Stimulated activated CD4-positive, alpha-beta T cell treated with anti-CD3 and anti-CD28 coated beads, Interleukin-1b, Interleukin-23, amount 100 ng/mL, for 1 hour (primary cell): ENCODE measurements at places on chromosomes 7 and 10.

- DNase-seq, result no peak
Observed at GRCh38 chr10:19500959-19501358, 315.3 kb upstream of the PLXDC2 start.

DNA sequence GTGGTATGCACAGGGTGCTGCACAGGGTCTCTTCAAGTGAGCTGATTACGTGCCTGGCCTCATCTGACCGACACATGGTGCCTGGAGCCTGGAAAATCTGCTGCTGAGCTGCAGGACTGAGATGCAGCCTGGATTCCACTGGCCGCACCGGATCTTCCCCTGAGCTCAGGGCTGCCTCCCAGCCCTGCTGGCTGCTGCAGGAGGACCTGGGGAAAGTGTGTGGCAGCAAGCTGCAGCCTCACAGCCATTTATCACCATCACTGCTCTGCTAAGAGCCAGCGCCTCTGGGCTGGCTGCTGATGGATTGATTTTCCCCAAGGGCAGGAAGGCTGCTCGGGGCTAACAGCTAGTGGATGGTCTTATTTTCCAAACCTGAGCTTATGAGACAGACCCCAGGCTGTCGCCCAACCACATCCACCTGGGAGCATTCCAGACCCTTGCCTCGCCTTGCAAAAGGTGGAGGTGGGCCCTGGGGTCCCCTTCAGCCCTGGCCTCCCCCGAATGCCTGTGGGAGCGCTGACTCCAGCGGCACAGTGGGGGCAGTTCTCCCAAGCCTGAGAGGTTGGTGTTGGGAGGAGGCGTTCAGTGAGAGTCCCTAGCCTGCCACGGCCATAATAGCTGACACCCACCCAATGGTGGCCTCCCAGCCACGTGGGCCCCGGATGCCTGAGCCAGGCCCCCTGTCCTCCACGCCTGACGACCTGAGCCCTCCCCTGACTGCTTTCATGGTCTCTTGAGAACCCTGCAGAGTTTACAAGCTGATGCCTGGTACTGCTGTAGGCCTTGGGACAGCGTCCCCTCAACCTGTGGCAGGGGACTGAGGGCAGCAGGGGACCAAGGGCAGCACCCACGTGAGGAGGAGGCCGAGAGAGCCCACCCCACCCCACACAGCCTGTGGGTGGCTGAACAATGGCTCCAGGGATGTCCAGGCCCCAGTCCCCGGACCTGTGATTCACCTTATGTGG, 38.2 kb downstream of the STK32C start:
- no peak for DNase-seq

GRCh38 chr7:54860003-54860775, 101.2 kb upstream of the SEC61G start:
- no peak for DNase-seq

DNA sequence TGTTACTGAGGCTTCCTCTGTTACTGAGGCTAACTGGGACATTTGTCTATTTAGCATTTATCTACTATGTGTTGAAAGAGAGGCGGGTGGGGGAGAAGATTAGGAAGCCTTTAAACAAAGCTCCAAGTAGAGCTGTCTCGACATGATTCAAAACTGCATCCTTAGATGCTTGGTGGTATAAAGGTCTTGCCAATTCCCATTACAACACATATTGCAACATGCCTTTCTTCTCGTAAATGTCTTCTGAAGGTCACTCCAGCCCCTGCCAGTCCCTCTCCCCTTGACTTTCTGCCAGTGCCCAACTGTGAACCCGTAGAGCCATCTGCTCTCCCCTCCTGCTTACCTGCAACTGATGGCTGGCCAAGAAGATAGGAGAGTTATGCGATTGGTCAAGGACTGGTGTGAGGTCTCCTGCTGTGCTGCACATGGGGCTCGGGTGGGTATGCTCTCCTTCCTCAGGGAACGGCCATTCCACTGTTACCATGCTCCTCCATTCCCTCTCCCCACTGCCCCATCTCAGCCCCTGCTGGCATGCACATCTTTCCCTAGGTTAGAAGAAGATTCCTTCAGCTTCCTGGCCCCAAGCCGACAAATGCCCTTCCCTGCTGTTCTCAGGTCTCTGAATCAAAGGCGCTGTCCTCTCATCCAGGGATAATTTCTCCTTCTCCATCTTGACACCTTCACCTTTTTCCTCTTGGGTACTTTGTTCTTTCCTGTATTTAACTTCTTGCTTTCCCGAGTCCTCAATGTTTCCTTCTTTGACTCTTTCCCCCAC, 43.6 kb upstream of the ZNF32 start:
- DNase-seq, result no peak

GRCh38 chr7:105743351-105744090, 132.9 kb downstream of the ATXN7L1 start:
- DNase-seq, result no peak

DNA sequence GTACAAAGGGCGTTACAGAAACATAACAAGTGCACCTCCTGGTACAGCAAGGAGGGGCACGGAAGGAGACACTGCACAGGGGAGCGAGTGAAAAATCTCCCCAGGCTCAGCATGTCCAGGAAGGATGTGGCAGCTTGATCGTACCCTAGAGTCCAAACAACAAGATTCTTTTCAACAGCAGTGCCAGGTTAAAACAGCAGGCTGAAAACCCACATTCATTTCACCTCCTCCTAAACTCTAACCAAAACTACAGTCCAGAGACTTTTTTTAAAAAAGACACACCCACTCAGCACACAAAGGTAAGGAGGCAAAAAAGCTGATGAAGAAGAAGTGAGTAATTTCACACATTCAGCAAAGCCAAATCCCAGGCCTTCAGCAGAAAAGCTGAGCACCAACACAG, 138.8 kb downstream of the SFMBT2 start:
- DNase-seq, result no peak

DNA sequence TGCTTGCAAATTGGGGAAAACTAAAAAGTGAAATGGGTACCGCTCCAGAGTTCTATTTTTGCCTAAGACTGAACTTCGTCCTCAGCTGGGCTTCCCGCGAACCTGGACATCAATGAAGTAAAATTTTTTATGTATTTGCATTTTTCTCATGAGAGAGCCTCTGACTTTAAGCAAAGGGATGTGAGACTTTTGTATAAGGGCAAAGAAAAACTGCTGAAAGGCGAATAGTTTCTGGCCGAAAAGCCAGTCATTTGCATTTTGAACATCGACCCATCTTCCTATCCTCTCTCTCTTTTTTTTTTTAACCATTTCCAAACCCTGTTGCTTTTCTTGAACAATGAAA, 573 bp downstream of the PMPCB start:
- DNase-seq, result no peak

GRCh38 chr7:148620749-148621359, 30.3 kb downstream of the C7orf33 start:
- DNase-seq, result no peak

DNA sequence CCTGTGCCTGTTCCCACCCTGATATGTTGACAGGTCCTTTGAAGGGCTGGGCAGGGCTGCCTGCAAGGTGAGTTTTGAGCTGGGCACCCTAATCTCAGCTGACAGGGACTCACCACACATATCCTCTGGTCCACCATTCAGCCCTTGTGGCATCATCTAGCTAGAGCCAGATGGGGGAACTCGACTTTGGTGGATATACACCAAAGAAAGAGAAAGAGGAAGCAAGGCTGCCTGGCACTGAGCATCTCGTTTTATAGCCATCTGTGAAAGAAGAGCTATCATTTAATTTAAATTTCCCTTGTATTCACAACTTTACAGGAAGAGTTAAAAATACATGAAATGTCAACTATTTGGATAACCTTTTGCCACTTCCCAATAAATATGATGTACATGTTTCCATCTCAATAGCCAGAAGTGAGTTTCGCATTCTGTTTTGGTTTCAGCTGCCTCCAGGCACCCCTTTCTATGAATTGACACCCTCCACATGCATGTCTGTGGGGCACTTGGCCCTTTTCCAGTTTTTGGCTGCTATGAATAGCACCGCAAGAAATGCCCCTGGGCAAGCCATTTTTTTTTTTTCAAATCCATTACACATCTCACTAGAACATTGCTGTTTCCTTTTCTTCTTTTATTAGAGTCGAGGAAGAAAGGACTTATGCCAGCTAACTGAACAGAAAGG, 22.9 kb upstream of the GRB10 start:
- no peak for DNase-seq

- no peak for DNase-seq
Observed at GRCh38 chr10:71213127-71213621, 804 bp downstream of the UNC5B start.

DNA sequence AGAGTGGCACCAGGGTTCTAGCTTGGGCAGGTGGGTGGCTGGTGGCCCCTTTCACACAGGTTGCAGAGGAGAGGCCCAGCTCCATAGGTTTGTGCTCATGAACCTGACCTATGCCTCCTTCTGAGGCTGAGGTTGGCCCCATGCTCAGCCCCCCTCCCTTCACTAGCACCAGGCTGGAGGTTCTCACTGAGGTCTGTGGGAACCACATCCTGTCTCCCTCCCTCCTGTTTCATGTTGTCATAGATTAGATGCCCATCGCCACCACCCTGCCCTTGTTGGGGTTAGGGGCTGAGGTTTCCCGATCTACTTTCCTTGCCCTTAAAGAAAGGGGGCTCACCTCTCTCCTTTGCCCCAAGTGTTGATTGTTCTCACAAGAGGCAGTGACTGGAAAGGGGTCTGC, 14.7 kb downstream of the NEUROG3 start:
- DNase-seq, result no peak

- DNase-seq, result no peak
Observed at GRCh38 chr10:55378196-55378595, 577.2 kb upstream of the PCDH15 start.

DNA sequence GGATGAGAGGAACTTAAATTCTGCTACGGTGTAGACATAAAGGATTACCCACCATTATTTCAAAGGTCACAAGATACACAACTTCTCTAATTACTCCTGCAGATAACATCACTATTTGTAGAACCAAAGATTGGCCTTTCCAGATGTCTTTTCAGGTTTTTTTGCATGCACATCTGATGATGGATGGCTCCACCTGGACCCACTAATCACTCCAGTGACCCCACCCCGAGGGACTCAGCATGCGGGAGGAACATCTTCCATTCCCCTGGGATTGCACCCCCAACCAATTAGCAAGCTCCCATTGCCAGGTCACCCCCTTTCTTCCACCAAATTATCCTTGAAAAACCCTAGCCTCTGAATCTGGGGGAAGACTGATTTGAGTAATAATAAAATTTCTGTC, 608.9 kb downstream of the CNTNAP2 start:
- no peak for DNase-seq

GRCh38 chr10:93070378-93071176, 3.1 kb upstream of the CYP26A1 start:
- no peak for DNase-seq

DNA sequence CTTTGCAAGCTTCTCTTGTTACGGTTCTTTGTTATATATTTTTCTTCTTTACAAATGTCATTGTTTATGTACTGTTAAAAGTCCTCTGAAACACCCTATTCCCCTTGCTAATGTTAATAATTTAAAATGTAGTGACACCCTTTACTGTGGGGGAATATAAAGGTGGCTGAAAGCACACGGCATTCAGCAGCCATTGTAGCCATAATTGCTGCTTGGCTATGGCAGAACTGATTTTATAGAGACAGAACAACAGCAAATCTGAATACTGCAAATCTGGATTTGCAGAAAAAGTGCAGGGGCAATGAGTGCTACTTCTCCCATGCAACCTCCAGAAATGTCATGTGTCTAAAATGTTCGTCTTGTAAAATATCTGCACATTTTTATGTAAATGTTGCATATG, 3.7 kb upstream of the WASL start:
- DNase-seq, result no peak

DNA sequence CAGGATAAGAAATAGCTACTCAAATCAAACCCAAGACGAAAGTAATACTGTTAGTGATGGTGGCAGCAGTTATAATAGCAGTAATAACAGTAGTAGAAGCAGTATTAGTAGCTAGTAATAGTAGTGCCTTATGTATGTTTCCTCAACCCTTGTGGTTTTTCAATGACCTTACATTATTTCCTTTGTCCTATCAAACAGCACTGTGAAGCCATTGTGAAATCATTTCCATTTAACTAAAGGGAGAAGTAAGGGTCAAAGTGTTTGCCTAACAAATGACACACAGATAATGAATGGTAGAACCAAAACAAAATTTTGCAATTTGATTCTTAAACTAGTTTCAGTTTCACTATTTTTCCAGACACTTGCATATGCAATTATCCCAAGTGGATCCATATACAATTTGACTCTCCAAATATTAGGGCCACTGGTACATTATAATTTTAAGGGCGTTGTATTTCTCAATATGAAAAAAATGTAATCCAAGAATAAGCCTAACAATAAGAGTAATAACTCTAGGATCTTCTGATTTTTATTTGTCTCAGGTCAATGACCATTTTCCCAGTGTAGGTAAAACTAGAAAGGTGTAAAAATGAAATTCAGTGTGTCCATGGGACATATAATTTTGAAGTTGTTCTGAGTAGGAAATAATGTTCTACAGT, 33.7 kb upstream of the TMEM26 start:
- DNase-seq, result no peak

GRCh38 chr10:61888744-61889143, 12.8 kb upstream of the ARID5B start:
- DNase-seq, result no peak

- DNase-seq, result no peak
Observed at GRCh38 chr10:125169279-125169678, 8.9 kb upstream of the CTBP2 start.

DNA sequence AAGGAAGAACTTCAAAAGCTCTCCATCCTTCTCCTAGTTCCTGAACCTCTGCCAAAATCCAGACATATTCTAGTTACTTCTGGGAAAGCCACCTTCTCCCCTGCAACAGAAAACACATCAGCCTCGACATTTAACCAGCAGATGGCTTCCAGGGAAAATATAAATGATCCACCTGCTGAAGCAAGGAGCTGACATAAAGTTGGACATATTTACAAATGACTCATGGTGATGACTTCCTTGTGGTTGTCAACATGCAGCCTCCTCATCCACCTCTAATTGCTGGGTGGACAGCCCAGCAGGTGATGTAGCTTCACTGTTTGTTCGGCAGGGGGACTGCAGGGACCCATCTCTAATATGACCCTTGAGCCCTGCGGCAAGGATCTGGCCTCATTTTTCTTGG, 266.0 kb downstream of the C7orf25 start:
- no peak for DNase-seq

- DNase-seq, result no peak
Observed at GRCh38 chr10:64115908-64116643, 594.9 kb downstream of the REEP3 start.

- DNase-seq, result no peak
Observed at GRCh38 chr7:155872678-155873369, 60.6 kb upstream of the SHH start.

- no peak for DNase-seq
Observed at GRCh38 chr7:32559480-32559879, 64.2 kb downstream of the AVL9 start.
